Bone marrow (tissue), 2 donors: ENCODE measurements at places on chromosomes 12 and 14.

GRCh38 chr12:109727746-109728726 lies 14.4 kb downstream of the FAM222A start:
- DNase-seq = no peak

GRCh38 chr12:96233939-96234461 lies 39.8 kb downstream of the ELK3 start:
- no peak for DNase-seq

DNA sequence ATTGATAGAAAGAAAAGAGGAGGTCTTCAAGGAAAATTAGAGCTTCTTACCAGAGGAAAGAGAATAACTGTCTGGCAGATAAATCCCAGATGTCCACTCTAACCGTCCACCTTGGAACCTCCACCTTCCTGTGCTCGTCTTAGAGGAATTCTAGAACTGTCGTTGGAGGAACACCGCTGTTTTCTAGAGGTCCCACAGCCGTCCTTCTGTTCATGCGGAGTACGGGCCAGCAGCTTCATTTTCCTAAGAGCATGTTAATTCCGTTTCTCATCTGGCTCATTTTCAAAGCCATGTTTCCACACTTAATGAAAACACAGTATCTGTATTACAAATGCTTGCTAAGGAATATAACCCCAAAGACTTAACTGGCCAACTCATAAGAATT lies 107.9 kb upstream of the ESRRB start:
- no peak for DNase-seq

DNA sequence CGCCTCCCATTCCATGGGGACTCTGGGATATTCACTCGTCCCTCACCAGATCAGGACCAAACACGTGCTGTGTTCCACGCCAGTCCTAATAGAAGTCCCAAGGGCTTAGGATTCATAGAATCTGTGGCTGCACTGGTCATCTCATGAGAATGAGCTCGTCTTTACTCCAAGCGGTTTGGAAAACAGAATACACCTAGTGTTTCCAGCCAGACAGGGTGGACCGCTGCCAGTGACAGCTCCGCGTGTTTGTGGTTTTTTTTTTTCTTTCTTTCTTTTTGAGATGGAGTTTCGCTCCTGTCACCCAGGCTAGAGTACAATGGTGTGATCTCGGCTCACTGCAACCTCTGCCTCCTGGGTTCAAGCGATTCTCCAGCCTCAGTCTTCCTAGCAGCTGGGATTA lies 75.1 kb downstream of the GLT1D1 start:
- DNase-seq = no peak

- no peak for DNase-seq
Measured at GRCh38 chr14:31560759-31561154, 447 bp upstream of the NUBPL start.

- no peak for DNase-seq
Measured at GRCh38 chr14:68819260-68819691, 26.4 kb upstream of the ZFP36L1 start.

DNA sequence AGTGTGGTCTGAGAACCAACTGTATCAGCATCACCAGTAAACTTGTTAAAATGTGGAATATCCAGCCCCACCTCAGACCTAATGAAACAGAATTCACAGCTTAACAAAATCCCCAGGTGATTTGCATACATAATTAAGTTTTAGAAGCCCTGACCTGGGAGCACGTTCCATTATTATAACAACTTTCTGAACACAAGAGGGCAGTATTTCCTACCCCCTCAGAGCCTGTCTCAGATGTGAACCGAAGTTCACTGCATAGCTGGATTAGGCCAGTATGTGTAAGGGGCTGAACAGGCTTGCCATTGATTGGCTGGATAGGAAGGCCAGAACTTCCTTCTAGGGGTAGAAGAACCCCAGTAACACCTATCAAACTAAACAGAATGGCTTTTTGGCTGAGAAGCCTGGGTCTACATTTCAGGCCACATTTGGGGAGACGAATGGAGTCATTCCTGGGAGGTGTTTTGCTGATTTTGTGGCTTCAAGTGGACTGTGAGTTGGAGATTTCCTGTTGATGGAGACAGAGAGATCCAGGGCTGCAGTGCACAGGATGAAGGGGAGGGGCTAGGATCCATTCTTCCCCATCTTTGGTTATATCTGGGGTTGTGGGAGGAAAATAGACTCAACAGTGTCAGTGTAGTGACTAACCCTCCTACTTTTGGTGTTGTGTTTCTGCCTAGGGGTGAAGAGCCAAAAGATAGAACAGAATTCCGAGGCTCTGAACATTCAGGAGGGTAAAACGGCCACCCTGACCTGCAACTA lies 94.7 kb upstream of the OR4E1 start:
- DNase-seq = no peak

- DNase-seq = no peak
Measured at GRCh38 chr12:69824966-69825560, at the start of gene MYRFL. Gene MYRFL (plus strand): TSS chr12:69825227. CDS start chr12:69825518, 291 bp downstream.

GRCh38 chr14:55138091-55138490 lies 9.0 kb downstream of the LGALS3 start:
- DNase-seq = no peak
